ENCODE measurements at places on chromosomes 6 and 20. TPM values are rescaled to one million over a fixed set of nuclear protein-coding genes. Genes with fewer than 3 reads are reported as not detected.

The TAP1 gene
- 34.8 TPM for total RNA-seq

The FRMD1 gene
- not detected for total RNA-seq

The E2F1 gene
- total RNA-seq: 0.77 TPM

The CLVS2 gene
- under 0.01 TPM for total RNA-seq

The ADTRP gene
- total RNA-seq: 2.2 TPM

The BHLHE23 gene
- not detected for total RNA-seq

The SLC35F1 gene
- under 0.01 TPM for total RNA-seq

The SLC17A2 gene
- total RNA-seq: not detected

The HLA-DPA1 gene
- 2.4 TPM for total RNA-seq

The SLC17A4 gene
- not detected for total RNA-seq

The CAGE1 gene
- total RNA-seq: under 0.01 TPM

The L3MBTL3 gene
- 12.3 TPM for total RNA-seq

The EEF1A1 gene
- total RNA-seq: 22,843 TPM

The SHLD1 gene
- total RNA-seq: 3.2 TPM

The SLC17A3 gene
- total RNA-seq: not detected

The CRIP3 gene
- total RNA-seq: 0.77 TPM

The RAB23 gene
- 24.7 TPM for total RNA-seq

The LHFPL5 gene
- total RNA-seq: not detected

The SOBP gene
- total RNA-seq: 3.9 TPM

Data from bronchial smooth muscle cell (primary cell).